ENCODE measurements at places on chromosomes 1 and 21.

DNA sequence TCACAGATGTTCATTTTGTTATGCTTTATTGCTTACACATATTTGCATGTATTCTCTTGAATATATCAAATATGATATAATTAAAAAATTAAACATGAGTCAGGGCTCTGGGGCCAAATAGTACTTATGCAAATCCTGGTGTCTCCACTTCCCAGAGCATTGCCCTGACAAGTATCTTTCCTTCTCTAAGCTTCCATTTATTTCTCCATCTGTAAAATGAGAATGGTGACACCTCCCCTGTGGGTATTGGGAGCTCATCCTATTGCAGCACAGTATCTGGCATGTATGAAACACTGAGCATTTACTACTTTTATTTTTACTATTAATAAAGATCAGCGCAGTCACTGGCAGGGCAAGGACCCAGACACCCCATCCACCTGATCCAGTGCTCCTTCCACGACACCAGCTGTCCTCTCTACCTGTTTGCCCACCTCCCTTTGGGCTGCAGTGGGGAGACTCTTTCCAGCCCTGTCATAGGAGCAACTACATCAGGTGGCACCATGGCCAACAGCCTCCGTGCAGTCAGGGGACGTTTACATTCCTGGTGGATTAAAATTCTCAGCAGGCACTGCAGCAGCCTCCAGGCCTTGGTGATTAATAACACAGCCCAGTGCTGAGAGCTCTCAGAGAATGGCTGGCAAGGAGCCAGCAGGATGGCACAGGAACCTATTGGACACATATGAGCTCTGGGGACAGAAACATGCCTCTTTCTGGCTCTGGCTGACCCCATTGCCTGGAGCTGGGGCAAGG lies 113.0 kb downstream of the DMRTB1 start:
- DNase-seq, result no peak

GRCh38 chr1:2046174-2046917 lies 3.9 kb upstream of the PRKCZ start:
- DNase-seq, result peak; percentile 75

DNA sequence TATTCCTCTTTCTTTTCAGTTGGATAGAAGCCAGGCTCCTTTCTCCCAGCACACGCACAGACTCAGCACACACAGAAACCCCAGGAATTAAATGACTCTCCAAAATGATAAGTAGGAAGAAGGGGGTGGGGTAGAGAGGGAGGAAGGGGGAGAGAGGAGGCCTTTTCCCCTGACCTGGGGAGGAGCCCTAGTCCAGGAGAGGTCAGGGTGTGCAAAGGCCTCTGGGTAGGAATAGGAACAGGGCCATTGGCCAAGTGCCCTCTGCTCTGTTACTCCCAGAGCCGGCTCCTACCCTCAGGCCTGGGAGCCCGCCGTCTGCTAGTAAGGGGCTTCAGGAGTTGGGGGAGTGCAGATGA lies 35.6 kb upstream of the PUM1 start:
- DNase-seq, result no peak

- peak; percentile 79 for DNase-seq
Observed at GRCh38 chr1:179141592-179142251, 59.9 kb downstream of the TOR3A start.

DNA sequence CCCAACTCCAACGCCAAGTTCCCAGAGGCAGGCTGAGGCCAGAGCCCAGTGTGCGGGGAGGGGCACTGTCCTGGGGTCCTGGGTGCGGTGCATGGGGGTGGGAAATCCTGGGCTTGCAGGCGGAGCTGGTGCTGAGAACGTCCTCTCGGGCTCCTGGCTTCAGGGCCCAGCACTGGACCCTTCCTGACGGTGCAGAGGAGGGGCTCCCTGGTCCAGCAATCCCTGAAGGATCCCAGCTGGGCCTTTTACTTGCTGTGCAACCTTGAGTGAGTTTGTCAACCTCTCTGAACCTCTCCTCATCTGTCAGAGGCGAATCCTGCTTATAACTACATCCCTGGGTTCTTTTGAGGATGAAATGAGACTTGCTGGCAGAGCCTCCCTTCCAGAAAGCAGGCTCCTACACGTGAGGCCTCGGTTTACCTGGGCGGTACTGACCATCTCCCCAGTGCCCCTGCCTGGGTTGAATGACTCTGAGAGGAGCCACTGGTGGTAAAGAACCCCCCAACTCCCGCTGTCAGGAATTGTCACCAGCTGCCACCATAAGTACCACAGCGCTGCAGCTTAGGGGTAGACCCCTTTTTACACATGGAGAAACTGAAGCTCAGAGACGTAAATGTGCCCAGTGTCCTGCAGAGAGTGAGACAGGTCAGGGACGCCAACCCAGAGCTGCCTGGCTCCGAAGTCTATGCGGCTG lies 77.3 kb downstream of the DHRS3 start:
- no peak for DNase-seq

DNA sequence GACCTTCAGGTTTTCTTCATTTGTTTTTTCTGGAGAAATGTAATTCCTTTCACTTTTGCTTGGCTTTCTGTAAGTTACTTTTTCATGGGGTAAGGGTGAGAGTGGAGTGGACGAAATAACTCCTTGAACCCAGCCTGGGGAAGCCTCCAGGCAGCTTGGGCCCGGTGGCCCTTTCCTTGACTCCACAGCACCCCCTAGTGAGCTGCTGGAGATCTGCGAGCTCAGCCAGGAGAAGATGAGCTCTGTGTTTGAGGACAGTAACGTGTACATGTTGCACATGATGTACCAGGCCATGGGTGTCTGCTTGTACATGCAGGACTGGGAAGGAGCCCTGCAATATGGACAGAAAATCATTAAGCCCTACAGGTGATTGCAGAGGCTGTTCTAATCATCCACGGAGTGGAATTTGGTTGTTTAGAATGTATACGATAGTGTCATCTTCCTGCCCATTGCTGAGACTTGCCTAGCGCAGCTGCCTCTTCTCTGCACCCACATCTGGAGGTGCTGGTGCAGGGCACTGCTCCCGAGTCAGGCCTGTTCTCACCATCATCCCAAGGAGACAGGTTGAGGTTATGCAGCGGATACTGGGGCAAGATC lies 51.0 kb downstream of the SMYD2 start:
- peak; percentile 63 for DNase-seq

DNA sequence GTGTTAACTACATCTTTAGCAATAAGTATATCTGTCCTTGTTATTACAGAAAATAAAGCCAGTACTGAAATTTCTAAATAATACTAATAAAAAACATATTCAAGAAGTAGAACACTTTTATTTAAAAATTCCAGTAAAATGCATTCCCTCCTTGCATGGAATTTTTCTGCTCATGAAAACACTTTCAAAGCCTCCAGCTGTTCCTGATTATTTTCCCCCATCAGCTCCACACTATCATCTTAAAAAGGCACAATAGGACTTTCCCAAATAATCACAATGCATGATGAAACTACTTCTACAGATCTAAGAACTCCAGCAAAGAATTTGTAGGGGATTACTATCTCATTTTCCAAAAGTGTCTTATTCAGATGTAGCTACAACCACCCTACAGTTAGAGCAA lies 162.6 kb upstream of the USP25 start:
- no peak for DNase-seq

GRCh38 chr21:44996983-44997936 lies 57.4 kb downstream of the SLX9 start:
- no peak for DNase-seq

- DNase-seq, result no peak
Observed at GRCh38 chr1:61519631-61520030, 205.3 kb downstream of the TM2D1 start.

- DNase-seq, result no peak
Observed at GRCh38 chr1:179803918-179804317, 60.8 kb downstream of the FAM163A start.

DNA sequence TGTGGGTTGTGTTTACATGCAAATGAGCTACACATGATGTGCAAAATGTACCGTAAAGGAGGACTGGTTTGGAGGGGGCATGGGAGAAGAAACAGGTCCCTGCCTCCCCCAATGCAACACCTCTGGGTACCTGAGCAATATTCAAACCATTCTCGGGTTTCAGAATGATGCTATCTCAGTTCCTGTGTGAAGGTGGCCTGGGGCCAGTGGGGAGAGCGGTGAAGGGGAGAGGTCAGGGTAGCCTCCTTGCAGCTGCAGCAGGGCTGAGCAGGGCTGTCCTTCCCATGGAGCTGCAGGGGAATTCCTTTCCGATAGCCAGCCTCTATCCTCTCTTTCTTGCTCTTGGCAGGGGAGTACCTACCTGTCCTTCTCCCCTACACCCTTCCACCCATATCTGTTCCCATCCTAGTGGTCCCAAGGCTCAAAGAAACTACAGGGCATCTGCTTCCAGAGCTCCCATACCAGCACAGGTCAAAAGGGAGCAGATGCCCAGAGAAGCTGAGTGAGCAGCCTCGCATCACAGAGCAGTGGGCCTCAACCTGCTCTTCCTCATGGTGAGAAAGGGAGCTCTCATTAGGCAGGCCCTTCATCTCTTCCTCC lies 11.9 kb downstream of the MEF2D start:
- peak; percentile 77 for DNase-seq

- peak; percentile 92 for DNase-seq
Observed at GRCh38 chr1:28199328-28200233, 23.1 kb upstream of the PTAFR start.

DNA sequence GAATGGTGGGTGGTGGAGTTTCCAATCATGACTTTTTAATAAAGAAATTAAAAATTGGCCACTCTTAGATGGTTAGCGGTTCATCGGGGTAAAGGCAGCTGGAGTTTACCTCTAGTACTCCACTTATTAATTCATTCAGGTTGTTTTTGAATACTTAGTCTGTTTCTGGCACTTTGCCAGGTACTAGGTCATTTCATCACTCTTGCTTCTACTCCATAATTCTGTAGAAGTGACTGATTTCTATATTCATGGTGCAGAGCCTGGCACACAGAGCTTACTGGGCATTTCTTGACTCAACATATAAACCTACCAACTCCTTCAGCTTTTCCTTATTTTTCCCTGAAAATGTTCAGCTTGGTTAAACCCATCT lies 31.5 kb downstream of the FOXD2 start:
- DNase-seq, result no peak

- no peak for DNase-seq
Observed at GRCh38 chr1:113040718-113041412, 32.1 kb upstream of the LRIG2 start.

- no peak for DNase-seq
Observed at GRCh38 chr1:20197329-20197791, 11.0 kb upstream of the PLA2G2C start.

- DNase-seq, result no peak
Observed at GRCh38 chr1:203304391-203304918, 864 bp upstream of the BTG2 start.

Measured in activated CD8-positive, alpha-beta T cell treated with anti-CD3 and anti-CD28 coated beads for 36 hours (primary cell).